SIG-M5 (cell line): ENCODE measurements at places on chromosomes 1 and 21.

- peak; percentile 95 for DNase-seq
Observed at GRCh38 chr1:161185282-161185682, 8.0 kb upstream of the B4GALT3 start.

GRCh38 chr21:20301395-20301794 lies 696.8 kb upstream of the NCAM2 start:
- DNase-seq = no peak

GRCh38 chr1:209755256-209755655 lies 597 bp upstream of the TRAF3IP3 start:
- DNase-seq = no peak

DNA sequence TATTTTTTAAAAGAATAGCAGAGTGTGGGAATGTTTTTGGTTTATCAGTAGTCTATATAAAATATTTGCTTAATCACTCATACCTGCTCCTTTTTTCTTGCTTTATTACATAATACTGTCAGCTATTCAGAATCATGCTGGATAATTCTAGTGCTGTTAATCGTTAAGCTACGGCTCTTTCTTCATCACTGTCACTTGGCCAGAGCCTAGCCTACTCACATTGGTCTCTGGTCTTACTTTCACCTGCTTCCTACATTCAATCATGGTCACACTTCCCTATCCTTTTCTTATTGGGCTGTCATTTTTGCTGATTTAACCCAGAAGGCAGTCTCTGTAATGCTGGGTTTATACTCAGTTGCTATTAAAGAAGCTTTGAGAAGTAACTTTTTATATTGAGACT lies 2.5 kb downstream of the KLHL20 start:
- no peak for DNase-seq

DNA sequence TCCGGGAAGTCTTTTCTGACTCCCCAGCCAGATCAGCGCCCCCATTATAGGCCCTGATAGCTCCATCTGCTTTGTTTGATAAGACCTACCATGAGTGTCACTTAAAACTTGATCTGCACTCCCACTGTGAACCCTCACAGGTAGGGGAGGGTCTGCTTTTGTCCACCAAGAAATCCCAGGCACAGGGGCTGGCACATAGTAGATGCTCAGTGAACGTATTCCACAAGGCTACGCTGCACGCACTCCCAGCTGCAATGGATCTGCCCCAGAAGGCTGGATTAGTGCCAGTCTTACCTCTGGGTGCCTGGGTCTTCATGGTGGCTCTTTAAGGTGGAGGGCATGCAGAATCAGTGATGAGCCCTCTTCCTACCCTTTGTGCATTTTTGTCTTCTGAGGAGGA lies 447.1 kb downstream of the PTPRU start:
- DNase-seq = no peak

- DNase-seq = no peak
Observed at GRCh38 chr1:225962440-225962975, 21.5 kb upstream of the LEFTY2 start.

- no peak for DNase-seq
Observed at GRCh38 chr1:2639203-2639602, 6.4 kb upstream of the MMEL1 start.

- DNase-seq = no peak
Observed at GRCh38 chr1:5850503-5850902, 141.7 kb downstream of the NPHP4 start.

GRCh38 chr1:81053826-81054225 lies 746.9 kb upstream of the ADGRL2 start:
- DNase-seq = no peak
